ENCODE measurements at places on chromosomes 6 and 20.

DNA sequence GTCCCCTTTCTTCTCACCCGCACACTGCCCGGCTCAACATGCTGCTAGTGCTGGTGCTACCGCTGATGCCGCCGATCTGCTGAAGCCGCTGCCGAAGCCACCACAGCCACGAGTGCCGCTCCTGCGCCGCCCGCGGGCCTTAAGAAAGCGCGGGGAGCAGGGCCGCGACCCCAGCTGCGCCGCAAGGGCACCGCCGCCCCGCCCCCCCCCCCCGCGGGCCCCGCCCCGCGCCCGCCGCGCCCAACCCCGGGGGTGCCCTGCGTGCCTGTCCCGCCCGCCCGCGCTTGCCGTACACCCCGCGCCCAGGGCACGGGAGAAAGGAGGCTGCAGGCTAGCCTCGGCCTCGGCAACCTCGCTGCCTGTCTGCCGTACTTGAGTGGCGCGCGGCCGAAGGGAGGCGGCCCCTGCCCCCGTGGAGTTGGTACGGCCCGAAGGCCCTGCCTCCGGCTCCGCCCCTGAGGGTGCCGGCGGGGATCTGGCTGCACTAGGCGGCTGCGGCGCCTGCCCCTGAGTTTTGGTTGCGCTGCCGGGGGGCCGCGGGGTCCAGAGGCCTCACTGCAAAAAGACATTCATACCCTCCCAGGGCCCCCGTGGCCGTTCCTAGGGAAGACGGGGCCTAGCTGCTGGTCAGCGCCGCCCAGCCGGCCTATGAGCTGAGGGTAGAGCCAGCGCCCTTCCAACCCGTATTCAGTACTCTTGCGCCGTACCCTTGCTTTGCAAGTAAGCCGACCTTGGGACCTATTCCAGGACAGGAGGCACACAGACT is at the start of gene SOD2:
SOD2 (minus strand) TSS at position 114 of the 766 bp plus-strand sequence; CDS start at position 40, 74 bp downstream.
- ATAC-seq: peak; percentile 89

GRCh38 chr6:13683038-13683437 is 28.6 kb downstream of the RANBP9 start:
- ATAC-seq: no peak

- ATAC-seq: no peak
Observed at GRCh38 chr6:20709451-20709850, 175.2 kb downstream of the CDKAL1 start.

GRCh38 chr20:19692685-19693119 is 65.4 kb upstream of the RIN2 start:
- no peak for ATAC-seq

DNA sequence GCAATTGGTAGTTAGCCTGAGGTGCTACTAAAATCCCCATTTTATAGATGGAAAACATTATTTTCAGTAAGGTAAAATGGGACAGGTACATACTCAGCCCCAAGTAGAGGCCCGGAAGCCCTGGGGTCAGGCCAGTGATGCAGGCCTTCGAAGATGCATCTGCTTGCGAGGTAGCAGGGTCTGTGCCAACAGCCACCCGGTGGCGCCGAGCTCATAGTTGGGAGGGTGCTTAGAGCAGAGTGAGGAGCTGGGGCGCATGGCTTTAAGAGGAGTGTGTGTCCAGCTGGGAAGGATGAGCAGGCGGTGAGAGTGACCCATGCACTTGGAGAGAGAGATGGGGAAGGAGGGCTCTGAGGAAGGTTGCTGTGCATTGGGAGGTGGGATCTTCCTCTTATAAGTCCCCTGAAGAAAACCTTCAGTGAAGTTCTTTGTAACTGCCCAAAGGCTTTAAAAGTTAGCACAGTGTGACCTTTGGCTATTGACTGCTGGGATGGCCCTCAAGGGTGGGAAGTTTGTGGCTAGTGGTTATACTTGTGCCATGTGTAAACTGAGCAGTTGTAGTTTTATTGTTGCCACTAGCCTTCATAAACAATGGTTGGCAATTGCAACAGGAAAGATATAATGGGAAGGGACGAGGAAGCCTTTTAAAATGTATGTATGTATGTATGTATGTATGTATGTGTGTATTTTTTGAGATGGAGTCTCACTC is 71.1 kb downstream of the TOX2 start:
- ATAC-seq: no peak

GRCh38 chr20:63895952-63896263 is 982 bp downstream of the DNAJC5 start:
- ATAC-seq: no peak

GRCh38 chr20:20395903-20396568 is 28.1 kb downstream of the INSM1 start:
- ATAC-seq: no peak

GRCh38 chr6:21426841-21427490 is 166.6 kb upstream of the SOX4 start:
- no peak for ATAC-seq

DNA sequence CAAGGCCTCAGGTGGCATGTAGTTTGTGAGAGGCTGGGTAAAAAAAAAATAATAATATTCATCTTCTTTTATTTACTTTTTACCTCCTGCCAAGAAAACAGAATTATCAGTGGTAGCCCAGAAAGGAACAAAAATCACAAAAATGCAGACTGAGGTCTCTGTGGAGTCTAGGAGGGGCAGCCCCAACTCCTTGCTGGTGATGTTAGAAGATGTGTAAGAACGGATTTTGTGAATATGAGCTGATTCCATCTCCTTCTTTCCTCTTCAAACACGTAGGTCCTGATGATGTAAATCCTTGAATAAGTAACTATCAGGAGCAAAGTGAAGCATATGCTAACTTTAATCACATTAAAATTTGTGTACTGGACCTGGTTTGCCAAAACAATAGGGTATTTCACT is 226.8 kb downstream of the EYA4 start:
- no peak for ATAC-seq

DNA sequence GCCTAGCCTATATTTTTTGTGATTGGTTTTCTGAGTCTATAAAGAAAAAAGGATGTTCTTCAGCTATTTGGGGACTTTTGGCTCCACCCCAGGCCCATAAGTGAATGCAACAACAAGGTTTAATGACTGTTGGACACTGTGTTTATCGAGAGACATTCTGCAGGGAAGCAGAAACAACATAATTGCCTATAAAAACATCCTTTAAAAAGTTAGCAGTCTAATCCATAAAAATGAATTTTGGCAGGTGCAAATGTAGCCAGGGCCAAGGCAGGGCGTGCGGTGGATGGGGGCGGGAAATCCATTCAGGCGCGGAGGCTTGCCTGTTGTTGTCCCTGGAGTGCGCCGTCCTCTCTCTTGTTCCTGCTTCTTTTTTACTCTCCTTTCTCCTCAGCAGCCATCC is 99.3 kb downstream of the PAX1 start:
- ATAC-seq: no peak

DNA sequence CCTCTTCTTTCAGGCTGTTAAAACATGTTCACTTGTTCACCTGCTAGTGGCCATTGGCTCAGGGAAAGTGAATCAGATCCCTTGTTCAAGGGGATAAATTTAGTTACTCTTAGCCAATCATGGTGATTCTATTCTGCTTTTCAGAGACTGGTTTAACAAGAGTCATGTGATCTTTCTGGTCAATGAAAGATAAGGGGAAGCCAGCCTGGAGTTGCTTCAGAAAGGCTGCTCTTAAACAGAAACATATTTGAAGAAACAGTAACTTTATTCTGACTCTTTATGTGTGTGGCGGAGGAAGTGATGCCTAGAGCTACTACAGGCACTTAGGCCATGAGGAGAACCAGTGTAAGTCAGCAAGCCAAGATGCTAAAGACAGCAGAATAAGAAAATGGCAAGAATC is 28.1 kb upstream of the AHI1 start:
- no peak for ATAC-seq

DNA sequence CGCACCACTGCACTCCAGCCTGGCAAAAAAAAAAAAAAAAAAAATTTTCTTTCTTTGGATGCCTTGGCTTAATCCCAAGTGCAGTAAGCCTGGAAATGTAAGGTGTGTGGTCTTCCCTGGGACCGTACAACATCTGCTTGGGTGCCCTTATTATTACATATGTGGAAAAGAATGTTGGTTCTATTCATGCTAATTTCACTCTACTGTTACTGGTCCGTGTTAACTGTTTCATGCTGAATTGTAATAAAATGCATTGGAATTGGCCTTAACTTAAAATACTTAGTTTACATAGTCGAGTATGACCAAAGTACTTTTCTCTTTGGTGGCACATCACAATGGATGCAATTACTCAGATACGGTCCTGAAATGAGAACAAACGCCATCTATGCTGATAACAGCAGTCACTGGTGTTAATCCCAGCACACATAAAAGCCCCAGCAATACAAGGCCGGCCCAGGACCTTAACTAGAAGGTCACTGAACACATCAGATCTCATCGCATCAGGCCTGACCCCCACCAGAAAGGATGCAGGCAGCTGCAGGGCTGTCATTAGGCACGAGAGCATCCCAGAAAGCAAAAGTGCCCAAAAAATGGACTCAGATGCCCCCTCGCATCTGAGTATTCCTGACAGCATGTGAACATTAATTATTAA is 1.2 kb downstream of the SERPINB6 start:
- no peak for ATAC-seq

GRCh38 chr6:144675231-144675861 is 390.2 kb downstream of the UTRN start:
- no peak for ATAC-seq
